Kidney (tissue), 22 donors: ENCODE measurements at places on chromosomes 13 and 19. TPM values are rescaled to one million over a fixed set of nuclear protein-coding genes. Genes with fewer than 3 reads are reported as not detected.

DNA sequence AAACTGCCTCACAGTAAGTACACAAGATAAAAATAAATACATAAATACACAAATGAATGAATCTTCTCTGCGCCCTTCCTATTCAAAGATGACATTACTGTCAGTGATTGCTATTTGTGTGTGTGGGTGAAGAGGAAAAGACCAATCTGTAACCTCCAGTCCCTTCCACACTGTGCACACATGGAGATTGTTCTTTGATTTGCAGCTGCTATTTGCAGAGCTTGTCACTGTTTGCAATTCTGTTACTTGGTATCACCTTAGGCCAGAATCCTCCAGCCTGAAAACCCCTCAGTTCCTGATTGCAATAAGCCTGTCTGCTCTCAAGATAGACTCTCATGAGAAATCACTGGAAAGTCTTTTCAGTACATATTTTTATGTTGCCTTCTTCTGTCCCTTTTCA is 1314.9 kb downstream of the PCDH9 start:
- H3K4me1 ChIP-seq: no peaks in the 10 kb centered on the region
- H3K27me3 ChIP-seq: no peaks in the 10 kb centered on the region
- H3K4me3 ChIP-seq: no peak overlapping the region
- no peak for DNase-seq
- H3K27ac ChIP-seq: no peak overlapping the region

- peak overlapping the region; percentile 77 for H3K27ac ChIP-seq
- no peak overlapping the region for H3K4me3 ChIP-seq
- peaks cover under 1% of the 10 kb centered on the region for H3K4me1 ChIP-seq
- H3K27me3 ChIP-seq: no peaks in the 10 kb centered on the region
Measured at GRCh38 chr19:48118131-48118517, 7.5 kb upstream of the PLA2G4C start.

DNA sequence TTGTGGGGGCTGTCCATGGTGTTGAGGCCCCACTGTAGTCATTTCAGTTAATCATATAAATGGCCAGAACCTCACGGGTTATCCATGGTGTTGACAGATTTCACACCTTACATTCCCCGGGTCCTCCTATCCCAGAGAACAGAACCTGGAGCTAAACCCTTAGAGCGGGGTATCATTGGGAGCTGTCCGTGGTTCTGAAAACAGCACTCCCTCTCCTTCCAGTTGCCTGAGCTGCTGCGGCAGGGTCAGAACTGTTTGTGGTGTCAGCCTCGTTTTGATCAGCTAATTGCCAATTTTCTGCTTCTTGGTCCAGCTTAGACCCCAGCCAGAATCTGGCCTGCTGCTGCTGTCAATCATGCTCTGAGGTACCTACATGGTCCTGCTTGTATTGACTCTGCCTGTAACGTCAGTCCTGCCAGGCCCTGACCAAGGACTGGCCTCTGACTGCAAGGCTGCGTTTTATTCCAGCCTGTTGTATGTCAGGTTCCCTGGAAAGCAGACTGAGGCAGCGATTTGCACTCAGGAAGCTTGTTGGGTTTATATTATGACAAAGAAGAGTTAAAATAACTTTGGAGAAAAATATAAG is 55.8 kb upstream of the KCTD15 start:
- no peak overlapping the region for H3K27ac ChIP-seq
- H3K4me1 ChIP-seq: no peaks in the 10 kb centered on the region
- H3K27me3 ChIP-seq: no peaks in the 10 kb centered on the region
- H3K36me3 ChIP-seq: no peaks in the 10 kb centered on the region

GRCh38 chr13:60431108-60431700 is 34.2 kb downstream of the TDRD3 start:
- no peak overlapping the region for H3K27ac ChIP-seq
- H3K4me1 ChIP-seq: no peaks in the 10 kb centered on the region
- no peaks in the 10 kb centered on the region for H3K36me3 ChIP-seq
- no peak for DNase-seq
- no peaks in the 10 kb centered on the region for H3K27me3 ChIP-seq
- H3K4me3 ChIP-seq: no peak overlapping the region

GRCh38 chr13:39777021-39777420 is 121.6 kb downstream of the COG6 start:
- H3K27ac ChIP-seq: no peak overlapping the region
- H3K4me3 ChIP-seq: no peak overlapping the region
- no peaks in the 10 kb centered on the region for H3K4me1 ChIP-seq
- no peak for DNase-seq

DNA sequence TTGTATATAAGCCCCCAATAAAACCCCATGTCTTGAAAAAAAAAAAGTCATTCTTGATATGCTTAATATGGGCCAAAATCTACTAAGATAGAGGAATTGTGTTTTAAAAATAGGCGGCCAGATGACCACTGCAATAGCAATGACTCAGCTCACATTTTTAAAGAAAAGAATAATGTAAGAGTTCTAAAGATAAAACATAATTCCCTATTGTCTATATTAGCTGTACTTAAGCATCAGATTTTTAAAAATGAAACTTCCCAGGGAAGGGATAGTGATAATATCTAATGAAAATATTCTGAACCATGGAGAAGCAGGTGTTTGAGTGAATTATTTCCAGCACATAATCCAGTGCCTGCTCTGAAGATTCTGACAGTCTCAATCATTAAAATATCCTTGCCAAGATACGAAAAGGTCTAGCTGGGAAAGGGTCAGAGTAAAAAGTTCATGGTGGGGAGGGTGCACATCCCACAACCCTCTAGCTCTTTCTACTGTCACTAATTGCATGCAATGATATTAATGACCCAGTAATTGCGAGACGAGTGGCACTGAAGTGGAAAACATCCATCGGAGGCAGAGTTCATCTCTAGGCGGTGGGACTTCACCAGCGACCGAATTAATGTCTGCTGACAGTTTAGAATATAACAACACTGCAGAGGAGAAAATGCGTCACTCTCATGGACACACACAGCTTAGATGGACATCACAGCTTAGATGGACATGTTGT is 31.6 kb downstream of the EFNB2 start:
- no peak for DNase-seq
- no peak overlapping the region for H3K27ac ChIP-seq
- no peaks in the 10 kb centered on the region for H3K36me3 ChIP-seq
- H3K4me1 ChIP-seq: no peaks in the 10 kb centered on the region

DNA sequence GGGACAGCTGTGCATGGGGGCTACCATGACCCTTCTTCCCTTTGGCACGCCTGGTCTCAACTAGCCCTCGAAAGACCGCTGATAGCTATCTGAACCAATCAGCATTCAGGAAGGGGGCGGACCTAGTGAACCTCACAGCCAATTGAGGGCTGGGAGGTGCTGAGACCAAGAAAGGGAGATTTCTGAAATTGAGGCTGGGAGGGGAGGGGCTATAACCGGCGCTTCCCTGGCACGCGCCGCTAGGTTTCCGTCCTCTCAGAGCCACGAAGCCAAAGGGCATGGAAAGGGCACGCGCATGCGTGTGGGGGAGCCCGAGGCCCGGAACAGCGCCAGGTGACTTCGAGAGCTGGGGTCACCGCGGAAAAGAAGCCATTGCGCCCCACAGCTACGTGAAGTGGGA is 4.2 kb upstream of the PAFAH1B3 start:
- no peak overlapping the region for H3K27ac ChIP-seq
- H3K4me1 ChIP-seq: no peaks in the 10 kb centered on the region
- DNase-seq: no peak
- no peaks in the 10 kb centered on the region for H3K27me3 ChIP-seq

- H3K27me3 ChIP-seq: no peaks in the 10 kb centered on the region
- no peak overlapping the region for H3K4me3 ChIP-seq
- H3K4me1 ChIP-seq: peaks cover 28% of the 10 kb centered on the region
- no peak for DNase-seq
- peak overlapping the region; percentile 89 for H3K27ac ChIP-seq
Measured at GRCh38 chr19:1103132-1103707, 574 bp upstream of the GPX4 start.

GRCh38 chr19:16117594-16118033 is 5.9 kb downstream of the RAB8A start:
- H3K36me3 ChIP-seq: peaks cover 3% of the 10 kb centered on the region
- no peak overlapping the region for H3K27ac ChIP-seq
- DNase-seq: no peak
- H3K4me3 ChIP-seq: no peak overlapping the region

GRCh38 chr13:46377554-46377953 is 9.5 kb downstream of the RUBCNL start:
- H3K36me3 ChIP-seq: no peaks in the 10 kb centered on the region
- no peak overlapping the region for H3K27ac ChIP-seq
- H3K4me3 ChIP-seq: no peak overlapping the region
- no peak for DNase-seq
- no peaks in the 10 kb centered on the region for H3K4me1 ChIP-seq

DNA sequence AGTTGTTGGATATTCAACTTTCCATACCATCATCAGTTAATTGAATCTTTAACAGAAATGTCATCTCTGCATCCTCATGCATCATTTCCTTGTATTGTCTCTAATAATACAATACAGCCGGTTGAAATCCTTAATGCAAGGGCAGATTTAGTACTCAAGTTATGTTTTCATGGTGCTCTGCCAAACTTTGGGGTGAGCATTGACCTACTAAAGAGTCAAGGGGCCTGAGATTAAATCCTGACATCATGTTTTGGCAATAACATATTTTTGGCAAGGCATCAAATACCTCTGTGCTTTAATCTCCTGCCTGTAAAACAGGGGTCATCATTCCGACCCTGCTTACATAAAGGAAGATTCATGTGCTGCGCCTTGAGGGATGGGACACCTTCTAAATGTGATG is 42.7 kb upstream of the ABCC4 start:
- no peak overlapping the region for H3K4me3 ChIP-seq
- DNase-seq: no peak
- H3K36me3 ChIP-seq: no peaks in the 10 kb centered on the region

DNA sequence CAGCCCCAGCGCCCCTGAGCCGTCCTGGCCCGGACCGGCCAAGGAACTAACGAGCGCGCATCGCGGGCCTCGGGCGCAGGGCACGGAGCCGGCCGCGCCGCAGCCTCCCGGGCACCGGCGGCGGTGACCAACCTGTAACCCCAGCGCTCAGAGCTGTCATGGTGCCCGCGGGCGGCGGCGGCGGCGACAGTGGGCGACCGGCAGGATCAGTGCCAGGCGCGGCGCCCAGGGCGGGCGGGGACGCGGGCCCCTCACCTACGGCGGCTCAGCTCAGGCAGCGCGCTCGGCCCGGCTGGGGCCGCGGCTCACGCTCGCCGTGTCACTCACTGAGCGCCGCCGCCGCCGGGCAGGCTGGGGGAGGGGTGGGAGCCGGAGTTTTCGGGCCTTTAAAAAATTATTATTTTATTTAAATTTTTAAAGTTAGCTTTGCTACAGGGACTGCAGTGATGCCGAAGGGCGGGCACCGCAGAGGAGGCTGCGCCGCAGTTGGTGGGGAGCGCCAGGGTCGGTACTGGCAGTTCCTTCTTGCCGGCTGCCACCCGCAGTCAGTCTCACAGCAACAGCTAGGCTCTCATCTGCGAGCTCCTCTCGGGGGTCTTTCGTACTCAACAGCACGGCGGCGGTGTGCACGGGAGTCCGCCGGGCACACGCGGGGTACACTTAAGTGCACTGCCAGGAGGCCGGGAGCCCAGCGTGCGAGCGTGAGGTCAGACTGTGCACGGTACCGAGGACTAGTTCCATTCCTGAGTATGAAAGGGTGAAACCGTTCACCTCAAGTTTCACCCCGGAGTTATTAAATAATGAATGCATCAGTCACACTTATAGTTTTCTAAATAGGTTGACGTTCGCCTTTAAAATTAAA is at the start of gene NALCN:
NALCN (minus strand) TSS at position 328 of the 862 bp plus-strand sequence. CDS start 17,382 bp downstream, outside the sequence.
- no peak within 1 kb of the TSS for H3K27ac ChIP-seq
- no peaks in the 10 kb centered on the region for H3K27me3 ChIP-seq
- peak within 1 kb of the TSS; percentile 8 for H3K4me3 ChIP-seq
- H3K4me1 ChIP-seq: no peaks in the 10 kb centered on the region
- H3K36me3 ChIP-seq: no peaks in the 10 kb centered on the region

GRCh38 chr19:29596885-29597525 is 9.1 kb upstream of the POP4 start:
- no peak overlapping the region for H3K4me3 ChIP-seq
- peaks cover 2% of the 10 kb centered on the region for H3K27me3 ChIP-seq
- no peaks in the 10 kb centered on the region for H3K36me3 ChIP-seq
- DNase-seq: peak; percentile 82

DNA sequence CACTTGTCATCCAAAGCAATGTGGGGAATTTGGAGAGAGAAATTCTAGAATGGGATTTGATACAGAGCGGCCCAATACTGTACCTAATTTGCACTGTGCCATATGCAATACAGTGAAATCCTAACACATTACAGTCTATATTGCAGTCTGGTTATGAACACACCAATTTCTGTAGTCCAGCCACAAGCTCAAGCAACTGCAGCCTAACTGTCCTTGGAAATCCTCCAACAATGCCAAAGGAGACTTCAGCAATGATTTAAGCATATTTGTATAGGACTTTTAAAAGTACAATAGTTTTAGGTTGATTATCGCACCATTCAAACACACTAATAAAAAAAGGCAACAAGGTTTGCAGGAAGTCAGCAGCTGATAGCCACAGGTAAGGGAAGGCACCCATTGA is 17.3 kb downstream of the DIAPH3 start:
- DNase-seq: no peak
- no peak overlapping the region for H3K27ac ChIP-seq
- no peak overlapping the region for H3K4me3 ChIP-seq
- no peaks in the 10 kb centered on the region for H3K36me3 ChIP-seq
- no peaks in the 10 kb centered on the region for H3K27me3 ChIP-seq

DNA sequence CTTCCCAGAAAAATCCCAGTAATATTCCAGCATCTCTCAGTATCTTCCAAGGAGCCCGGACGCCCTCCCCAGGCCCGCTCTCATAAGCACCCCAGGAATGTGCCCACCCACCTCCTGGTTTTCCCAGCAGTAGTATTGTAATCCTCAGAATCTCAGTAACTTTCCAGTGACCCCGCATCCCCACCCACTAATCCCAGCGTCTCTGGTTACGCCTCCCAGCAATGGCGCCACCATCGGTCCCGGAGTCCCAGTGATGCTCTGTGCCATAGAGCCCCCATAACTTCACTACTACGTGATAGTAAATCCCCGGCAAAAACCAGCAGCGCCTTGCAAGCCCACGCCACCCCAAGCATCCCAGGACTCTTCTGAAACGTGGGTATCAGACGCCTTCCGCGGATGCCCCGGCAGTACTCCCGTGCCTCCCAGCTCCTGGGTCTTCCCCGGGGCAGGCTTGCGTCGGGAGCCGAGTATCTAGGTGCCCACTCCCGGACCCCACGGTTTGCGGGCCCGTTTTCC is 928 bp upstream of the PNPLA6 start:
- H3K27me3 ChIP-seq: no peaks in the 10 kb centered on the region
- peaks cover 8% of the 10 kb centered on the region for H3K4me1 ChIP-seq
- peak; percentile 82 for DNase-seq

The ZNF491 gene
- total RNA-seq: 2.5 TPM

The TMEM38A gene
- 5.8 TPM for total RNA-seq

The RFXAP gene
- 6.3 TPM for total RNA-seq

The FXYD1 gene
- 31.8 TPM for total RNA-seq

The IGSF23 gene
- not detected for total RNA-seq

The PALM gene
- 49.4 TPM for total RNA-seq

The ATP12A gene
- total RNA-seq: 0.22 TPM

The LAIR1 gene
- total RNA-seq: 41.9 TPM

The ZNF14 gene
- 10.2 TPM for total RNA-seq

The RFXANK gene
- total RNA-seq: 70.7 TPM

The SUPT5H gene
- total RNA-seq: 123 TPM

The IL4I1 gene
- 12.8 TPM for total RNA-seq

The KLF1 gene
- total RNA-seq: not detected
